NAMALWA (cell line): ENCODE measurements at places on chromosomes 11 and 22.
A peak's percentile ranks its signal among the peaks of the same experiment; 100 is the strongest.

GRCh38 chr22:35404176-35404575 lies 4.2 kb downstream of the MCM5 start:
- DNase-seq: no peak

DNA sequence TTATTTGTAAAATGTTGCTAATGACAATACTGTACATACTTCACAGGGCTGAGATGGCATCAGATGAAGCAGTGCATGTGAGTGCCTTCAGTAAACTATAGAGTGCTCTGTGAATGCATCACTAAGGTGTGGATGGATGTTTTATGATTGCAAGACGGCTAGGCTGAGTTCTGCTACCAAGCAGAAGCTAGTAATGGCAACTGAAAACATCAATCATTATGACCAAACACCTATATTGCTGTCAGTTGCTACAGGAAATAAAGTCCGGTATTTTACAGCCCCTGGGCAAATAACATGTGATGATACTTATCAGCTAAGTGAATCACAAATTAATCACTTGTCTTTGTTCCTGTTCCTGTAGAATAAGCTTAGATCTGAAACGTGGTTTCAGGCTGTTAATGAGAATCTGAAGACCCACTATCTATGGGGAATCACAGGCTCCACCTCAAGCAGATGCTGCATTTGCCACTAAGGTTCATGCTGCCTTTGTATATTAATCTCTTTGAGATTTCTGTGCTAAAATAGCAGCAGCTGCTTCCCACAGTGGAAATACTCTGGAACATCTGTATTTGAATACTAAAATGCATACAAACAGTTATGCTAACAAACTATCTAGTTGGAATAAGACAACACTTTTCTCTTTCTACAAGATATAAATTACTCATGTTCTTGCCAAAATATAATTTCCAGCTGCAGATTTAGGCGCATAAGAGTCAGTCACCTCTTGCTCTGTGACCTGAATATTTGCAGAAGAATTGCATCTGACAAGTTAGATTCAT lies 254.0 kb upstream of the PITPNB start:
- no peak for DNase-seq

- DNase-seq: no peak
These were observed 31.8 kb upstream of the FLI1 start for GRCh38 chr11:128662076-128662475.

- peak; percentile 71 for DNase-seq
These were observed 5.9 kb upstream of the ATF4 start for GRCh38 chr22:39514373-39514973.

GRCh38 chr11:77397631-77398030 lies 76.3 kb downstream of the PAK1 start:
- DNase-seq: no peak

DNA sequence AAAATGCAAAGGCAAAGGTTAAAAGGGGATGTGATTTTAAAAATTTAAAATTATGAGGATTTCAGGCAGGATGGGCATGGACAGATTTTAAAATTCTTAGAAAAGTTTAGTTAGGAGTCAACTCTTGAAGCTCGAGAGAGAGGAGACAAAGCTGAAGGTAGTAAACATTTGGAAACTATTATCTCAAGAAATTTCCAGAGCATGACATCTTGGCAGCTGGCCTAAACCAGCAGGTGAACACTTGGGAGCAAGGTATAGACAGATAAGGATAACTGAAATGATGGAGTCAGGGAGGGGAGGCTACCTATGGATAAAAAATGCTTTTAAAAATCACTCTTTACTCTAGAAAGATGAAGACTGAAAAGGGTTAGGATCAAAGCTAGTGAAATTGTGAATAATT lies 13.7 kb downstream of the POU2AF3 start:
- no peak for DNase-seq

- DNase-seq: no peak
These were observed 336.9 kb downstream of the ETS1 start for GRCh38 chr11:128250482-128250881.

DNA sequence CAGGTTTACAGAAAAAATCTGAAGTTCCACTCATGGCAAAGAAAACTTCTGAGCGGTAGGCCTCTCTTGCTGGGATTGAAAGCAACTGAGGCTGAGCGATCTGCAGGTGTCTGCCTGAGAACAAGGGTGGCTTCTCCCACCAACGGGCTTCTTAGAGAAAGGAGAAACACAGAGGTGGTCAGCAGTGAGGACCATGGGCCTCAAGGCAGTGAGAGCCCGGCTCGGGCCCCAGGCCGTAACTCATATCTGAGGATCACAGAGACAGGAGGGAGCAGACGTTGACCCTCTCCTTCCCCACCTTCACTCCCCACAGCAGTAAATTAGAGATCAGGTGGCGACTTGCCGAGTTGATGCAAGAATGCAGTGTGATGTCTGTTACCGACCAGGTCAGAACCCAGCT lies 50.9 kb upstream of the RTL6 start:
- DNase-seq: no peak

GRCh38 chr22:40412441-40412840 lies 42.0 kb downstream of the SGSM3 start:
- DNase-seq: peak; percentile 76

GRCh38 chr11:73019449-73019848 lies 122.7 kb downstream of the FCHSD2 start:
- DNase-seq: no peak
